ENCODE measurements at places on chromosomes 11 and 22.

DNA sequence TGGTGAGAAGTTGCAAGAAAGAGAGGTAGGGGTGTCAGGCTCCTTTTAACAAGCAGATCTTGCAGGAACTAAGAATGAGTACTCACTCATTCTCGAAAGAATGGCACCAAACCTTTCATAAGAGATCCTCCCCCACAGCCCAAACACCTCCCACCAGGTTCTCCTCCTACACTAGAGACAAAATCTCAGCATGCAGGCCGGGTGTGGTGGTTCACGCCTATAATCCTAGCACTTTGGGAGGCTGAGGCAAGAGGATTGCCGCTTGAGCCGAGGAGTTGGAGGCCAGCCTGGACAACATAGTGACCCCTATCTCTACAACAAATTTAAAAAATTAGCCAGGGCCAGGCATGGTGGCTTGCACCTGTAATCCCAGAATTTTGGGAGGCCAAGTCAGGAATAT is 11.1 kb downstream of the GRAMD1B start:
- no peak for DNase-seq

DNA sequence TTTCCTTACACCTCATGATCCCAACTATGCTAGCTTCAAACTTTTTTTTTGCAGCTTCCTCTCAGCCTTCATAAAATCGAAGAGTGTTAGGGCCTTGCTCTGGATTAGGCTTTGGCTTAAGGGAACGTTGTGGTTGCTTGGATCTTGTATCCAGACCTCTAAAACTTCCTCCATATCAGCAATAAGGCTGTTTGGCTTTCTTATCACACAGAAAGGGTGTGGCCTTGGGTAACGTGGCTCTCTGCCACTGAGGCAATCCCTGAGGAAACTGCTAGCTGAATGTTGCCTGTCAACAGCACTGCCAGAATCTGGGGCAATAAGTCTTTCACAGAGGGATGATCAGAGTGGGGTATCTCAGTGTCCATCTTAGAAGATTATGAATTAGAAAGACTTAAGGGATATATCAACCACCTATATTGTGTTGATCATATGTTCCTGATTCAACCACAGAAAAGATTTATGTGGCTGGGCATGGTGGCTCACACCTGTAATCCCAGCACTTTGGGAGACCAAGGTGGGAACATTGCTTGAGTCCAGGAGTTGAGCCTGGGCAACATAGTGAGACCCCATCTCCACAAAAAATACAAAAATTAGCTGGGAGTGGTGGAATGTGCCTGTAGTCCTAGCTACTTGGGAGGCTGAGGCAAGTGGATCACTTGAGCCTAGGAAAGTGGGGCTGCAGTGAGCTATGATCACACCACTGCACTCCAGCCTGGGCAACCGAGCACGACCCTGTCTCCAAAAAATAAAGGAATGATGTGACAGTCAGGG is 12.5 kb upstream of the CUL5 start:
- no peak for DNase-seq

GRCh38 chr22:44924098-44924497 is 85.7 kb downstream of the PHF21B start:
- DNase-seq = no peak

GRCh38 chr11:61911701-61912529 is 5.5 kb downstream of the RAB3IL1 start:
- DNase-seq = no peak

- DNase-seq = no peak
Measured at GRCh38 chr11:133598906-133599305, 66.6 kb upstream of the OPCML start.

- DNase-seq = no peak
Measured at GRCh38 chr22:22925805-22926369, 38.3 kb downstream of the IGLL5 start.

DNA sequence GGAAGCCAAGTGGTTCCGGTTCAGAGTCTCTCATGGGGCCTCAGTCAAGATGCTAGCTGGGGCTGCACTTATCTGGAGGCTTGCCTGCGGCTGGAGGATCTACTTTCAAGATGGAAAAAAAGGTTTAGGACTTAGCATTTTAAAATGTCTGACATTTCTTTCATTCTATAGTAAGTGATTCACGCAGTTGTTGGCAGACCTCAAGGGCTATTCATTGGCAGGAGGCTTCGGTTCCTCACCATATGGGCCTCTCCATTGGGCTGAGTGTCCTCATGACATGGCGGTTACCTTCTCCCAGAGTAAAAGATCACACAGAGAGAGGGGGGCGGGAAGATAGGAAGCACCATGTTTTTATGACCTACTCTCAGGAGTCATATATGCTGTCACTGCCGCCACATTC is 298.0 kb upstream of the PLET1 start:
- no peak for DNase-seq

- no peak for DNase-seq
Measured at GRCh38 chr22:32849501-32849900, 48.0 kb downstream of the TIMP3 start.

GRCh38 chr22:27349456-27349855 is 452.1 kb downstream of the MN1 start:
- no peak for DNase-seq

DNA sequence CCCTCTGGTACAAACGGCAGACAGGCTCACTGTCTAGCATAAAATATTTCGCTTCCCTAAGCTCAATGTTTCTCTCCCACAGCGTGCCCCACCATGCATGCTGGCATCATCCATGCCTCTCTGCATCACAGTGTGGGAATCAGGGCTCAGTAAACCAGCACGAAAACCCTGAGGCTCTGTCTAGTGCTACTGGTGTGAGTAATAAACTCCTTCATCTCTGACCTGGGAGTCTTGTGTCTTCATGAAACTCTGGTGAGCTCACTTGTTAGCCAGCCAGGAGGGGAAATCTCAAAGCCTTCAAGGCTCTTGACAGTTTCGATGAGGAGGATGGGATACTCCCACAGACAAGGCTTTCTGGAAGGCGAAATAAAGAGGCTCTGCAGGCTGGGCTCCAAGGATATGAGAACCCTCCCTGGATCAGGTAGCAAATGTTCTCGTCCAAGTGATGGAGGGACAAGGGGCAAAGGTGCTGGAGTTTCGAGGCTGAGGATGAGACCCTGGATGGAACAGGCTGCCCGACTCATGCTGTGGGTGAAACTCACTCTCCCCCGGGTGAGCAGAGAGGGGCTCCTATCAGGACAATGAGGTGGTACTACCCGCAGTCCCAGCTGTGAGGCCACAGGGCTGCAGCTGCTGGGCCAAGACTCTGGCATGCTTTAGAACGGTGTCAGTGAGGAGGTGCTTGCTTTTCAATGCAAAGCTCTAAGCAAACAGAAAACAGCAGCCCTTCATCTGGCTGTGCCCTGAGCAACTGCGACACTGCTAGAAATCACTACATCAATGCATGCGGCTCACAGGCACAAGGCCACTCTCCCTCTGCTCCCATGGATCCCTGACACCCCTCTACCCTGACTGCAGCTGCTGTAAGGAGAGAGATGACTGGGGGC is 69.3 kb downstream of the SHANK2 start:
- no peak for DNase-seq

GRCh38 chr11:69297787-69298266 is 3.9 kb downstream of the MYEOV start:
- peak; percentile 56 for DNase-seq

- no peak for DNase-seq
Measured at GRCh38 chr11:19794161-19794560, 81.5 kb downstream of the NAV2 start.

DNA sequence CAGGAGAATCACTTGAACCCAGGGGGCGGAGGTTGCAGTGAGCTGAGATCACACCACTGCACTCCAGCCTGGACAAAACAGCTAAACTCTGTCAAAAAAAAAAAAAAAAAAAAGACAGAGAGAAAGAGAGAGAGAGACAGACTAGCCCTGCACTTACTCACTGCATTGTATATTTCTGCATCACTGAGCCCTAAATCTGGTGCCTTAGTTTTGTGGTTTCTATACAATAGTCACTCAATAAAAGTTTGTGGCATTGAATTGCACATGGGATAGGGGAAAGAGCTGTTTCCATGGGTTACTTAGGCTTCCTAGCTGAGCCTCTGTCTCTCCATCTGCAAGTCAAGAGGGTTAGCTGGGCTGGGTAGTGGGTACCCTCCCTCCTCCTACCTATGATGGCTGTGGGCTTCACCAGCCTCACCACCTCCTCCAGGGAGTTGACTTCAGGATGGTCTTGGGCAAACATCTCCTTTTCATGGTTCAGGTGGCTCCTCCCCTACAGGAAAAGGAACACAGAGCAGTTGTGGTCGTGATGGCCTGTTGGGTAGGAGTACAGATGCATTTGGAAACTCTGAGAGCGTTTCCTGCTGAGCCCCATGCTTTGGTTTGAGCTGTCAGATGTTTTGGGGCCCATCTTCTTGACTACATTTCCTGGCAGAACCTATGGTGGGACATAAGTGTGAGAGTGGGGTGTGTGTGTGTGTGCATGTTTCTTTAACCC is 73.2 kb downstream of the CCDC81 start:
- DNase-seq = no peak

- DNase-seq = no peak
Measured at GRCh38 chr11:123107945-123108495, 46.1 kb upstream of the HSPA8 start.

GRCh38 chr11:22792497-22792896 is 37.1 kb downstream of the SVIP start:
- DNase-seq = no peak

GRCh38 chr22:37747080-37747714 is 50.3 kb downstream of the TRIOBP start:
- no peak for DNase-seq

DNA sequence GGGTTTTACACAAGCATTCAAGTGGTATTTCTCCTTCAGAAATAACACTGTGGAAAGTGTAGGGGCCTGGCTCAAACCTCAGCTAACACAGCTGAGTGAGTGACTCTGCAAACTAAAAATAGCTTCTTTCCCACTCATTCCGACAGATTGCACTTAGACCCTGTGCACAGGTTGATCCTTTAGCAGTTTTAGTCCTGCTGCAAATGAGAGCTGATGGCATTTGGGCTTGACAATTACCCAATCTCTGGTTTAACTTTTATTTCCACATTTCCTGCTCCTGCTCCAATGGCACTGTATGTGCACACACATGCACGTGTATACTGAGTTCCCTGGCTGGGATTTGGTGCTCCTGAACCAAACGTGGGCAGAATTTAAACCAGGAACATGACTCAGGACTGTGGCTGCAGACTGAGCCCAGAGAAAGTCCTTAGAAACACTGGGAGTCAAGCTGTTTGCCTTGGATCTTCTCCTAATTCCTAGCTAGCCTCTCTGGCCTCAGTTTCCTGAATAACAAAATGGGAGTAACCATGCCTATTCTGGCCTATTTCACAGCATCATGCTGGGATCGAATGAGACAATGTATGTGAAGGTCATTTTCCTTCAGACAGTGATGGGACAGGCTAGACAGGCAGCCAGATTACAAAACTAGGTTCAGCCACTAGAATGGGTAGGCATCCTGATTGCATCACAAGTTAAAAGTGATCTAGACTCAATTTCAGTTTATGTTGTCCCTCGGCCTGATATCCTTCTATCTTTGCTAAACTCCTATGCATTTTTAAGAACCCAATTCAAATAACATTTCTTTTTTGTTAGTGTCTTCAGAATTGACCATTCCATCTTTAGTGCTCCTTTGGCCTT is 58.2 kb downstream of the SERGEF start:
- no peak for DNase-seq

GRCh38 chr11:13221722-13222121 is 55.9 kb upstream of the BMAL1 start:
- DNase-seq = no peak

DNA sequence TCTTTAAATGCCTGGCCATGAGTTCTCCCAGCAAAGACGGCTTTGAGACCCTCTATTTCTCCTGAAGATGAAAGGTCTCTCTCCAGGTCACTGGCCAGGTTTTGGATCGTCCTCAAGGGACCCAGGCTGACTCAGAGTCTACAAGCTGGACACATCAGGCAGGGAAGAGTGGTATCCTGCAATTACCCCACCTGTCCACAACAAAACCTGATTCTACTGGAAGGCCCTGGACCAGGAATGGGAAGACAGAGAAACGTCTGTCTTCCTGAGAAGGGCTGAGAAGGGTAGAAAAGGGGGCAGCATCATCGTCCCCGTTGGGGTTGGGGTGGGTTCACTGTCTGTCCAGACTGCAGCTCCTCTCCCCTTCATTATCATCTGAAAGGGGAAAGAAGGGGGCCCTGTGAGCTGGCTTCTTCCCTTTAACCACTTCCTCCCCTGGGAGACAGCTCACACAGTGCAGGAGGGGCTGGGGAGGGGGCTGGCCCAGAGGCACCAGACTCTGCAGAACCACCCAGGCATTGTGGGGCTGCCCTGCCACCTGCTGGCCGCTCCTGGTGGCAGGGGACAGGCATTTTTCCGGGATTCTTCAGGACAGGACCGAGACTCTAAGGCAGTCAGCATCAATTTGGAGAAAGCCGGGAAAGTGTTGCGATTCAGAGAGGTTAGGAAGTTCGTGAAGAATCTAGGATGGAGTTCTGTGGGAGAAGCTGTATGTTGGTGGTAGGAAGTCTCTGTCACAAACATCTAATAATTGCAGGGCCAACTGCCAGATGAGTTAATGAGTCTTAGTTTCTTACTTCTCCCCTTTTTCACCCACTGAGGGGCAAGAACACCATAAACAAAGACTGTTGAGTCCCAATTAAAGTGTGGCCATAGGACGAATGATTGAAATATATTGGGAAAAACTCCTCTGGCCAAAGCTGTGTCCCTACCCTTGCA is 57.6 kb downstream of the SYN3 start:
- peak; percentile 3 for DNase-seq

DNA sequence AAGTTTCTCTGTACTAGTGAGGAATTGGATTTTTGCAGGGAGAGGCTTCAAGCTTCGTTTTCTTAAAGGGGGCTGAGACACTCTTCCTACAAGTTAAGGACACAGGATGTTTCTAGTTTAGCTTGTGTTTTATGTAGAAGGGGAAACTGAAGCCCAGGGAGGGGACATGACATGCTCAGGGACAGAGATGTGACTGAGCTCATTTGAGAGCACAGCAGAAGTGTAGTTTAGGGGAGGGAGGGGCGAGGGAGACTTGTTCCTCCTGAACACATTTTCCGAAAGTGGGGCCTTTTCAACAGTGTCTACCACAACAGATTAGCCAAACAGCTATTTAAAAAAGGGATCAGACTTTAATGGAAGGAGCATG is 148.1 kb downstream of the FBXO7 start:
- DNase-seq = no peak

DNA sequence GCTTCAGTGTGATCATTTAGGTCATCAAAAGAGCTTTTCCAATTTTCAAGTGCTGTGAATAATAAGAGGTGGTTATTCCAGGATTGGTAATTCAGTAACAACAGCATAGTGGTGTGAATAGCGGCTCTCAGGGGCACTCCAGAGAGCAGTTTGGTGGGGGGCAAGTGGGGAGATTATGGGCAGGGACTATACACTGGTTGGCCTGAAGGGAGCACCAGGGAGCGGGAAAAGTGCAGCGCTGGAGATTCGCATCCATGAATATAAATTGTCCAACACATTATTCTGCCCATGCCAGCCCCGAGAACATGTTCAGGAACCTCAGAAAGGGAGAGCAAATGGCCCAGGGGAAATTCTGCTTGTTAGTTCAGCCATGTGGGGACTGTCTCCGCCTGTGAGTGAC is 37.9 kb downstream of the OR6Q1 start:
- no peak for DNase-seq

Data from T-cell (primary cell).